ENCODE measurements at places on chromosomes 16 and 17.

DNA sequence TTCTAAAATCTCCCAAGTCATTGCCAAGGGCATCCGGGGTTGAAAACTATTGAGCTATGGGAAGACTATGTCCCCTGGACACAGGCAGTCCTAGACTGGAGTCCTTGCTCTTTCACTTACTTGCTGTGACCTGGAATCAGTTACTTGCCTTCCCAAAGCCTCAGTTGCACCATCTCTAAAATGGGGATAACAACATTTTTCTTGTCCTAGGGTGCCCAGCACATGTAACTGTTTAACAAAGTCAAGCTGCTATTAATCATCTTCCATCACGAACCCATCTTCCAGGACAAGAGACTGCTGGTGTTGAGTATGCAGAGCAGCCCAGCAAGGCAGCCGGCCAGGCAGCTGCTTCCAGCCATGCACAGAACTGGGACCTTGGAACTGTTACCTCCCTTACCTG lies 9.9 kb upstream of the CACNG4 start:
- no peak for DNase-seq

DNA sequence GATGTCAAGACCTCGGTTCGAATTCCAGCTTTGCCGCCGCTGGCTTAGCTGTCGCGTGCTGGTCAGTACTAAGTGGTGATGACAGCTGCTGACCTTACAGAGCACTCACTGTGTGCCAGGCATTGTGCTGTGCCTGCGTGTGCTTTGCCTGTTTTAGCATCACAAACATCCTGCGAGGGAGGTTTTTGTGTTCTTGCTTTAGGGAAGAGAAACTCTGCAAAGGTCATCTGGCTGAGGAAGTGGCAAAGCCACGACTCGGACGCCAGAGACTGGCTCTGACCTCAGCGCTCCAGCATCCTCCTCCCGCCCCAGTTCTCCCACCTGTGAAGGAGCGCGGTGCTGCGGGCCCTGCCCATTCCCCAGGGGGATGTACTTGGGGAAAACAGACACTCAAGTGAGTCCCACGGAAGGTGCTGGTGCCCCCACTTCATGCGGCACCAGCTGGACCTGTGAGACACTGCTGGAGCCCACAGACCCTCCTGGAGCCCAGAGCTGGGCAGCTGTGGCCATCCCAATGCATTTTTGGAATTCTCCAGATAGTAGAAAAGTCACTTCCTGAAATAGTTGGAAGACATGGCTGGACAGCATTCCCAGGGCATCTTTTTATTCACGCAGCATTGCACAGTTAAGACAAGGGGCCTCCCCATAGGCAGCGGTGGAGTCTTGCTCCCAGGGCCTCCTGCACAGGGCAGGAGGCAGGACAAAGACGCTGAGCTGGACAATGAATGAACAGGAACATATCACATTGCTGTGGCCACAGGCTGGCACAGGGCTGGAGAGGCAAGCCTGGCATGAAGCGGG lies 20.0 kb upstream of the HERPUD1 start:
- DNase-seq: peak; percentile 33

DNA sequence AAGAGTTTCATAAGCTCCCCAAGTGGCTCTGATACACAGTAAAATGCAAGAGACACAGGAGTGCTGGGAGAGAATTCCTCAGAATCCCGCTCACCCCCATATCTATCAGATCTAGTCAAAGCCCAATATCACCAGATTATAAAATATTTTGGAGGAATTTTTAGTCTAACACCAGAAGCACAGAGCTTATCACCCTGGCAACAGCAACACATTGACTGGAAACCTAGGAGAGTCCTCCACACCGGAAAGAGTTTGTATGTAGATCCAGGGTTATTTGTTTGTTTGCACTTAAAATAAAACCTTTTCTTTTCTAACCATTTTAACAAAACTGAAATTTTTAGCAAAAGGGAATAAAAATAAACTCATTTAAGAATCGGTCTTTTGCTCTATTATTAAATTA lies 7.2 kb downstream of the SOX9 start:
- DNase-seq: no peak

GRCh38 chr16:46836534-46837530 lies 5.9 kb upstream of the C16orf87 start:
- DNase-seq: no peak

GRCh38 chr16:14629612-14629918 lies 495 bp downstream of the PARN start:
- no peak for DNase-seq

DNA sequence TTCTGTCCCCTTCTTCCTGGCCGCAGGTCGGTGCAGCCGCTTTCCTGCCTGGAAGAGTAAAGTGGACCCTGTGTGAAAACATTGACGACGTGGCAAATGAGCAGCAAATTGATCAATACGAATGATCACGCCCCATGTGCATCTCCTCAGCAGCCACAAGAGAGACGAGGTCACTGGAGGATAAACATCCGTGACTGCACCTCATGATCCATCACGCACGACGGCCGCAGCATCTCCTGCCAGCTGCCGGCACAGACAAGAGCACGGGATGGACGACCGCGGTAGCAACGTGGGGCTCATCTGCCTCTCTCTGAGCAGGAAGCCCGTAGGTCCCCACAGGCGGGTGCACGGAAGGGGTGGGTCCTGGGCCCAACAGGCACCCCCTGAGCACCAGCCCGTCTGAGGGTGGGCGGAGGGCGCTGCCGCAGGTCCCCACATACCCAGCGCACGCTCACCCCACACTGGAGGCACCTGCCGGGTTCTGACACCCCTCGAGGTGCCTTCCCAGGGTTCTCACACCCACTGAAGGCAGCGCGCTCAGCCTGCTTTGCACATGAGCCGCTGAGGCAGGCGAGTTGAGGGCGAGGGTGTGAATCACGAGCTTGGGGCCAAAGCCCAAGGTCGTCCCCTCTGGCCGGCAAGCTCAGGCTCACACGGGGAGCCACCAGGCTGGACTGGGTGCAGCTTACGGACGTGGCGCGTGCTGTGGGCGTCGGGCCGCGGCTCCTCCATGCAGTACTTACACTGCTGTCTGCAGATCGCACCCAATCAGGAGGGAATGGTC lies 12.3 kb upstream of the CDH15 start:
- no peak for DNase-seq

DNA sequence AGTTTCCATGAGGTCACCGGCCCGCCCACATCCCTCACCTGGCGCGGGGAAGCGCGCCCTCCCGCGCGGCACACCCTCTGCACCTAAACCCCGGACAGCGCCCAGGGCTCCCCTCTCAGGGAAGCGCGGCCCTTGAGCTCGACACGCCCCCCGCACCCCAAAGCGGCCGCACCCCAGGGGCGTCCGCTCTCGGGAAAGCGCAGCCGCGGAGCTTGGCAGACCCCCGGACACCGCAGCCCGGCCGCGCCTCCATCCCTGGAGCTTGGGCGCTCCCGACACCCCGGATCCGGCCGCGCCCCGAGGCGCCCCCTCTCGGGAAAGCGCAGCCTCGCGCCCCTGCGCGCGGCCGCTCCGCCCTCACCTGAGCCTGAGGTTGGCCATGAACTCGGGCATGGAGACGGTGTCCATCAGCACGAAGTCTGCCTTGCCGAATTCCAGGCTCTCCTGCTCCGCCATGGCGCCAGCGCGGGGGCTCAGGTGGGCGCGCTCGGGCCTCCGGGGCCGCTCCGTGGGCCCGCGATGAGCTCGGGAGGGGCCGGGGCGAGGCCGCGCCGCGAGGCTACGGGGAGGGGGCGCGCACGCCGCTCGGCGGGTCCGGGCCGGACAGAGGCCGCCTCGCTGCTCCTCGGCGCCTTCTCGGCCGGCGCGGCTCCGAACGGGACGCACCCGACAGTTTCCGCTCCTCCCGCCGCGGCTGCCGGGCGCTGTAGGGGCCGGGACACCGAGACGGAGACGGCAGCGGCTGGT lies at the start of gene MYO1D:
Gene MYO1D, minus strand, starts transcription at position 708 of the 747 bp plus-strand sequence. Its CDS starts 252 bp downstream, at position 456.
- no peak for DNase-seq

GRCh38 chr16:15043344-15043743 lies 12.5 kb downstream of the NTAN1 start:
- no peak for DNase-seq

DNA sequence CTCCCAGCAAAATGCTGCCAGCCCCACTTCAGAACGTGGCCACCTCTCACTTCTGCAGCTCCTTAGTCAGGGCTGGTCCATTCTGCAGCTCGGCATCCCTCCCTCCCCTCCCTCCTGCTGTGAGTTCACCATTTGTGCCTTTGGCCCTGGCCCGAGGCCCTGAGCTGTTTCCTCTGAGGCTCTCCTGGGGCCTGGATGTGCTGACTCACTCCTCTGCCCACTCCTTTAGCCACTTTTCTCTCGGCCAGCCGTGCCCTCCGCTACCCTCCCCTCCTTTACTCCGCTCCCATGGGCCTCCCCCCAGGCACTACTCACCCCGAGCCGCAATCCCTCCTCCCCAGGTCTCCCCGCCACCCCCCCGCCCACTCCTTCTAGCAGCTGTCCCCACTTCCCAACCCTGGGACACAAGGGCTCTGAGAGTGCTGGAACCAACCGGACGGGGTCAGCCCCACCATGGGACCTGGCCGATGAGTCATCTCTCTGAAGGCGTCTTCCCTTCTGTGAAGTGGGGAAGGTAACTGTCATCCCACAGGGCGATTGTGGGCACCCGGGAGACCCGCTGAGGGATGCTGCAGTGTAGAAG lies 11.5 kb downstream of the KCNG4 start:
- peak; percentile 62 for DNase-seq

- DNase-seq: no peak
Measured at GRCh38 chr16:48556243-48556912, 53.6 kb downstream of the N4BP1 start.

DNA sequence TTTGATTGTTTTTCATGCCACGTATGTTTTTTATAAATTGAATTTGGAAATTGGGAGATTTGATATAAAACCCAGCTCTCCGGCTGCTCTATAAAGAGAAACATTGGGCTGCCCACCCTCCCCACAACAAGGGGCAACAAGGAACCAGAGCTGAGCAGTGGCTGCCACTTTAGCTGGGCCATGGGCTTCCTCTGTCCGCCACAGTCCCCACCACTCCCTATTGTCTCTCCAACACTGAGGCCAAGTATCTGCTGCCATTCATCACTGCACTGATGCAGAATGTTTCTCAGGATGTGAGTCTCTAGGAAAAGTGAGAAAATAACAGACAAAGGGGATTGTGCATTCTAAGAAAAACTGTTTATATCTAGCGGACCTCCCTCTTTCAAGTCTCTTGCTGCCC lies 106.8 kb downstream of the LITAF start:
- no peak for DNase-seq

DNA sequence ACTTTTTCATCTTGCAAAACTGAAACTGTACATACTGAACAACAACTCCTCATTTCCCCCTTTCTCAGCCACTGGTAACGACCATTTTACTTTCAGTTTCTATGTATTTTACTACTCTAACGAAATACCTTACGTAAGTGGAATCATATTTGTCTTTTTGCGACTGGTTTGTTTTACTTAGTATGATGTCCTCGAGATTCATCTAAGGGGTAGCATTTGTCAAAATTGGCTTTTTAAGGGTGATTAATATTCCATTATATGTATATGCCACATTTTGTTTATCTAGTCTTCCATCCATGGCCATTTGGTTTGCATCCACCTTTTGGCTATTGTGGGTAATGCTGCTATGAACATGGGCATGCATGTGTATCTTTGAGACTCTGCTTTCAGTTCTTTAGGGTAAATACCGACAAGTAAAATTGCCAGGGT lies 10.4 kb downstream of the KPNB1 start:
- DNase-seq: no peak

- no peak for DNase-seq
Measured at GRCh38 chr16:75486676-75487313, 8.4 kb downstream of the CHST6 start.

- no peak for DNase-seq
Measured at GRCh38 chr16:8733849-8734540, 59.6 kb downstream of the ABAT start.

GRCh38 chr16:28204204-28204603 lies 7.6 kb downstream of the XPO6 start:
- DNase-seq: no peak

- DNase-seq: no peak
Measured at GRCh38 chr16:4314532-4315185, 1.2 kb upstream of the GLIS2 start.

Measured in HS-27A (cell line).